ENCODE measurements at places on chromosomes 1 and 21. TPM values are rescaled to one million over a fixed set of nuclear protein-coding genes. Genes with fewer than 3 reads are reported as not detected.

GRCh38 chr1:110879758-110880606, 7.0 kb downstream of the CD53 start:
- no peaks in the 10 kb centered on the region for H3K4me1 ChIP-seq
- H3K27me3 ChIP-seq = no peaks in the 10 kb centered on the region
- H3K27ac ChIP-seq = no peak overlapping the region
- no peak overlapping the region for H3K4me3 ChIP-seq
- H3K36me3 ChIP-seq = no peaks in the 10 kb centered on the region
- no peak for DNase-seq

The NPL gene
- total RNA-seq = 9.9 TPM

The TCP10L gene
- not detected for total RNA-seq

The CYP4A22 gene
- total RNA-seq = not detected

DNA sequence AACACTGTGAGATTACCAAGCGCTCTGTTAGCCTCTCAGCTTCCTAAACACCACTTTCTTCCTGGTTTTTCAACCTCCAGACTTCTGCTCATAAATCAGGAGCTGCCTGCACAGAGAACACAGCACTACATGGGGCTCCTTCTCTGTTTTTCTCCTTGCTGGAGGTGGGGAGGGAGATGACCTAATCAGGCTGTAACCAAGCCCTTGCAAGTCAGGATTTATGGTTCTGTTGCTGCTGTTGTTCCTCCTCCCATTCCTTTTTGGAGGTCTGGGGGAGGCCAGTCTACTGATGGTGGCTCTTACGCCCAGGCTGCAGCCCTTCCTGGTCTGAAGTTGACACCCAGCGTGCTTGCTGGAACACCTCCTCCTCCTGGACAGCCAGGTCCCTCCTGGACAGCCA, 80.9 kb upstream of the AJAP1 start:
- no peak for DNase-seq
- H3K27me3 ChIP-seq = no peaks in the 10 kb centered on the region
- H3K4me1 ChIP-seq = no peaks in the 10 kb centered on the region
- H3K36me3 ChIP-seq = no peaks in the 10 kb centered on the region
- no peak overlapping the region for H3K27ac ChIP-seq
- H3K4me3 ChIP-seq = no peak overlapping the region

GRCh38 chr1:169572187-169572586, 14.1 kb downstream of the F5 start:
- no peaks in the 10 kb centered on the region for H3K36me3 ChIP-seq
- DNase-seq = no peak
- no peaks in the 10 kb centered on the region for H3K27me3 ChIP-seq
- H3K27ac ChIP-seq = no peak overlapping the region
- no peaks in the 10 kb centered on the region for H3K4me1 ChIP-seq

DNA sequence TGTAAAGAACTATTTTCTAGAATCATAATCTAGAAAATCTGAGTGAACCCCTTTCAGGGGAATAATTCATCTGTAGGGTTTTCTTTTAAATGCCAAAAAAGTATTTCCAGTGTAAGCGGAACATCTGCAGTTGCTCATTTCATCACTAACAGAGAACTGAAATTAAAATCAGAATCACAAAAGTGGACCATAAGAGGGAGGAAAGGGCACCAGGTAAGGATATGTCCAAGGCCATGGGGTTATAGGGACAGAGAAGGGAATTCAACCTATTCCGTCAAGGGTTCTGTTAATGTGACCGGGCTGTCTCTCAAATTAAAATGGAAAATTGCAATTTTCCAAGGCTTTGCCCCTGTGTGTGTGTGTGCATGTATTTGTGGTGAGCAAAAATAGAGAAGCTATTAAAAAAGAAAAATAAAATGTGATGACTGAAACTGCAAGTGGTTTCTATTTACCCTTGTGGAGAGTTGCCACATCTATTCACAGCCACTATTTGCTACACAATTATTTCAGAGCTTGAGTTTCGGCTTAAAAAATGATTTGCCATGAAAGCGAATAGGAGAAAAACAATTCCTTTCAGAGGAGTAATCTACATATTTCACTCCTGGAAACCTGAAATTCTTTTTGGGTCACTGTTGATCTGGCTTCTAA, 53.1 kb downstream of the APP start:
- H3K4me3 ChIP-seq = no peak overlapping the region
- DNase-seq = no peak
- peak overlapping the region; percentile 34 for H3K27ac ChIP-seq
- no peaks in the 10 kb centered on the region for H3K36me3 ChIP-seq
- H3K27me3 ChIP-seq = no peaks in the 10 kb centered on the region

GRCh38 chr1:70745199-70745598, 302.4 kb downstream of the PTGER3 start:
- no peaks in the 10 kb centered on the region for H3K36me3 ChIP-seq
- H3K27me3 ChIP-seq = no peaks in the 10 kb centered on the region

DNA sequence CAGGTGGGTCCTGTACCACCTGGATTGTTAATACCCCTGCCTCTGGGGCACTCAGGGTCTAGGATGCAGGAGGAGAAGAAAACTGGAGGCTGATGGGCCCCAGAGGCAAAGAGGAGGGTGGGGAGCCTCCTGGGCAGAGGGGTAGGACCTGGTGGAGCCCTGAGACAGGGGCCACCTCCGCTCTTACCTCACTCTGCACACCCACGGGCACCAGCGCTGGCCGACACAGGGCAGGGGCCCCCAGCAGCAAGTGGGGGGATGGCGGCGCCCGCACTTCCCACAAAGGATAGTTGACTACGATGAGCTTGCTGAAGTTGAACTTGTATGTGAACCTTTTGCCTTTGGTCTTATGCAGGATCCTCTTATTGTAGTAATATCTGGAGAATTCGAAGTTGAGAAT, 1.1 kb downstream of the ETV3L start:
- H3K27ac ChIP-seq = no peak overlapping the region
- no peaks in the 10 kb centered on the region for H3K4me1 ChIP-seq
- no peaks in the 10 kb centered on the region for H3K36me3 ChIP-seq
- no peak for DNase-seq
- no peak overlapping the region for H3K4me3 ChIP-seq
- H3K27me3 ChIP-seq = no peaks in the 10 kb centered on the region

GRCh38 chr1:61370913-61371279, 288.5 kb downstream of the NFIA start:
- DNase-seq = no peak
- no peaks in the 10 kb centered on the region for H3K4me1 ChIP-seq
- H3K36me3 ChIP-seq = no peaks in the 10 kb centered on the region
- H3K4me3 ChIP-seq = no peak overlapping the region
- no peaks in the 10 kb centered on the region for H3K27me3 ChIP-seq

GRCh38 chr1:236514703-236515442, 8.9 kb upstream of the LGALS8 start:
- no peak overlapping the region for H3K27ac ChIP-seq
- no peaks in the 10 kb centered on the region for H3K4me1 ChIP-seq
- H3K27me3 ChIP-seq = no peaks in the 10 kb centered on the region

The GJC2 gene
- 2.6 TPM for total RNA-seq

GRCh38 chr1:24745711-24746413, 615 bp downstream of the CLIC4 start:
- DNase-seq = peak; percentile 71
- H3K4me1 ChIP-seq = peaks cover 7% of the 10 kb centered on the region
- H3K4me3 ChIP-seq = peak overlapping the region; percentile 77
- peak overlapping the region; percentile 98 for H3K27ac ChIP-seq

- no peaks in the 10 kb centered on the region for H3K4me1 ChIP-seq
- no peaks in the 10 kb centered on the region for H3K27me3 ChIP-seq
- H3K36me3 ChIP-seq = no peaks in the 10 kb centered on the region
- no peak overlapping the region for H3K27ac ChIP-seq
- H3K4me3 ChIP-seq = no peak overlapping the region
These were observed 1040.7 kb upstream of the B3GALT2 start for GRCh38 chr1:194227161-194227560.

DNA sequence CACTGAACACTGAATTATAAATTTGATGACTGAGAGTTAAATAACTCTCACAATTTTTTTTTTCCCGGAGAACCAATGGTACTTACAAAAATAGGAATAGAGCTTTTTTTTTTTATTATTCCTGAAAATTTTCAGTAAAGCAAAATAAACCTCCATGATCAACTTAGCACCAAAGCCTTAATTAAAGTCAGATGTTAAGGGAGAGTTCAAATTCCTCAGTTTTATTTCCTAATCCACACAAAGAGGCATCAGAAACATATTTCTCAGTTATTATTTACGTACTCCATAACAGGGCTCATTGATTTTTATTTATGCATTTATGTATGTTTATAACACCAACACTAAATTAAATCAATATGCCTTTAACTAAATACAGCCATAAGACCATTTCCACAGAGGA, 55.5 kb downstream of the PLPPR5 start:
- no peaks in the 10 kb centered on the region for H3K36me3 ChIP-seq
- no peak for DNase-seq
- no peak overlapping the region for H3K4me3 ChIP-seq

DNA sequence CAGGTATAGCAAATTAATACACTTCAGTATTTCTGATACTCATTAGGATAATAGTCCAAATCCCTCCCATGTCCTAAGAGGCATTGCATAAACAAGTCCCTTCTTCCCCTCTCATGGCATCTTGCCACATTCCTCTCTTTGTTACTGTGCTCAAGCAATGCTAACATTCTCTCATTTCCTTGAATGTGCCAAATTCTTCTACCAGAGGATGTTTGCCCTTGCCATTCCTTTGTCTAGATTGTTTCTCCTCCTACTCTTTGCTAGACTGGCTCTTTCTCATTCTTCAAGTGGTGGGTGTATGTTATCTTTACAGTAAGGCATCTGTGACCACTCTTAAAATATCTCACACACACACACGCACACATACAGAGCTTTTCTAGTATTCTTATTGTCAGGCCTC, 621.0 kb upstream of the CXADR start:
- H3K27me3 ChIP-seq = no peaks in the 10 kb centered on the region
- no peak overlapping the region for H3K27ac ChIP-seq
- no peaks in the 10 kb centered on the region for H3K36me3 ChIP-seq

The KRTAP12-4 gene
- total RNA-seq = not detected

DNA sequence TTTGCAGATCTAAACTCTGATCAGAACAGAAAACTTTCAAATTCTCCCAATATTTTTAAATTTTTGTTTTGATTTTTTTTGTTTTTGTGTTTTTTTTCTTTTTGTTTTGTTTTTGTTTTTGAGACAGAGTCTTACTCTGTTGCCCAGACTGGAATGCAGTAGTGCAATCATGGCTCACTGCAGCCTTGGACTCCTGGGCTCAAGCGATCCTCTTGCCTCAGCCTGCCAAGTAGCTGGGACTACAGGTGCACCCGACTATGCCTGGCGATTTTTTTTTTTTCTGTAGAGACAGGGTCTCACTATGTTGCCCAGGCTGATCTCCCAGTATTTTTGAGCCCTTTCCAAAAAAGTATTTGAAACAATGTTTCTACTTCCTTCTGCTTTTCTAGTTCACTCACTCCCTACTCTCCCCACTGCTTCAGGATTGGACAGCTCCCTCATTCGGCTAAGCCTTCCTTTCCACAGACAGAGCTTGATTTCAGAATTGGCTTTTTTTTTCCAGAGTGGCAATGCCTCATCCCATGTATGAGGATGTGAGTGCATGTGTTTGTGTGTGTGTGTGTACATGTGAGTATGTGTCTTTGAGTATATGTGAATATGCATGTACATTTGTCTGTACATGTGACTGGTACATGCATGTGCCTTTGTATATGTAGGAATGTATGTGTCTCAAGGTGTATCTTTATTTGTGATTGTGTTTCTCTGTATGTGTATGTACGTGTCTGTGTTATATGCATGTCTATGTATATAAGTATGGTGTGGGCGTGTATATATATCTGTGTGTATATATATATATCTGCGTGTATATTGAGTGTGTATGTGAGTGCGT, 11.9 kb downstream of the LHX4 start:
- no peak for DNase-seq
- no peaks in the 10 kb centered on the region for H3K4me1 ChIP-seq
- H3K27ac ChIP-seq = no peak overlapping the region
- no peak overlapping the region for H3K4me3 ChIP-seq

DNA sequence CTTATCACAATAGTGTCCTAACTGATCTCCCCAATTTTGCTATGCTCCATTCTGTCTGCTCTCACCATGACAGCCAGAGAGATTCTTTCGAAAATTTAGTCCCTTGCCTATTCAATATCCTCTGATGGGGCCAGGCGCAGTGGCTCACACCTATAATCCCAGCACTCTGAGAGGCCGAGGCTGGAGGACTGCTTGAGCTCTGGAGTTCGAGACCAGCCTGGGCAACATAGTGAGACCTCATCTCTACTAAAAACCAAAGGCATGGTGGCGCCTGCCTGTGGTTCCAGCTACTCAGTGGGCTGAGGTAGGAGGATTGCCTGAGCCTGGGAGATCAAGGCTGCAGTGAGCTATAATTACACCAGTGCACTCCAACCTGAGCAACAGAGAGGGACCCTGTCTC, 16.1 kb upstream of the PDZK1IP1 start:
- no peak for DNase-seq
- H3K27ac ChIP-seq = no peak overlapping the region
- no peaks in the 10 kb centered on the region for H3K4me1 ChIP-seq
- no peaks in the 10 kb centered on the region for H3K36me3 ChIP-seq
- H3K4me3 ChIP-seq = no peak overlapping the region

DNA sequence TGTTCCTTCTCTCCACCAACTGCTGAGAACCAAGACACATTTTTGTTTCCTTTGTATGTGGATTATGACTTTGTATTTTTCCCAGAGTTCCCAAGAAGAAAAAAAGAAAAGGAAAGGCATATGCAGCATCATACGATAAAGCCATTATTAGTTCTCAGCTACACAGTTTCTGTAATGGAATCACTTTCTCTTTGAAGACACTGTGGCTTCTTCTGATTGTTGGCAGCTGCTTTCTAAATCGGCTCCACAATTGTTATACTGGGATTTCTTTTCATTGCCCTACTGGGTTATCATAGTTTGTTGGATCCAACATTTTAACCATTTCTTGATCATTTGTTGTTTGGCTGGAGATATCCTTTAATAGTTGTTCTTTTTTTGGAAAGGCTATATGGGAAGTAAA, 89.5 kb upstream of the HIVEP3 start:
- no peak for DNase-seq
- no peak overlapping the region for H3K27ac ChIP-seq
- H3K27me3 ChIP-seq = no peaks in the 10 kb centered on the region
- H3K36me3 ChIP-seq = no peaks in the 10 kb centered on the region

- peak; percentile 58 for DNase-seq
- peaks cover 10% of the 10 kb centered on the region for H3K4me1 ChIP-seq
- peak overlapping the region; percentile 72 for H3K27ac ChIP-seq
- peak overlapping the region; percentile 50 for H3K4me3 ChIP-seq
- no peaks in the 10 kb centered on the region for H3K36me3 ChIP-seq
These were observed 832 bp downstream of the HCN3 start for GRCh38 chr1:155277902-155278688.

GRCh38 chr1:28902738-28903137, 11.6 kb upstream of the EPB41 start:
- H3K4me1 ChIP-seq = no peaks in the 10 kb centered on the region
- H3K4me3 ChIP-seq = no peak overlapping the region
- no peaks in the 10 kb centered on the region for H3K27me3 ChIP-seq
- DNase-seq = no peak
- no peaks in the 10 kb centered on the region for H3K36me3 ChIP-seq

The CHIA gene
- total RNA-seq = 0.14 TPM

- H3K27ac ChIP-seq = no peak overlapping the region
- no peaks in the 10 kb centered on the region for H3K36me3 ChIP-seq
- no peak overlapping the region for H3K4me3 ChIP-seq
- H3K27me3 ChIP-seq = no peaks in the 10 kb centered on the region
These were observed 21.3 kb upstream of the COL18A1 start for GRCh38 chr21:45383615-45384201.

The DIRAS3 gene
- total RNA-seq = 7.4 TPM

The POU3F1 gene
- total RNA-seq = not detected

- H3K27me3 ChIP-seq = no peaks in the 10 kb centered on the region
- H3K4me1 ChIP-seq = no peaks in the 10 kb centered on the region
- no peak overlapping the region for H3K27ac ChIP-seq
- no peak for DNase-seq
- no peak overlapping the region for H3K4me3 ChIP-seq
These were observed 54.0 kb downstream of the PGBD5 start for GRCh38 chr1:230371923-230372703.
